ENCODE measurements at places on chromosomes 16 and 17.

DNA sequence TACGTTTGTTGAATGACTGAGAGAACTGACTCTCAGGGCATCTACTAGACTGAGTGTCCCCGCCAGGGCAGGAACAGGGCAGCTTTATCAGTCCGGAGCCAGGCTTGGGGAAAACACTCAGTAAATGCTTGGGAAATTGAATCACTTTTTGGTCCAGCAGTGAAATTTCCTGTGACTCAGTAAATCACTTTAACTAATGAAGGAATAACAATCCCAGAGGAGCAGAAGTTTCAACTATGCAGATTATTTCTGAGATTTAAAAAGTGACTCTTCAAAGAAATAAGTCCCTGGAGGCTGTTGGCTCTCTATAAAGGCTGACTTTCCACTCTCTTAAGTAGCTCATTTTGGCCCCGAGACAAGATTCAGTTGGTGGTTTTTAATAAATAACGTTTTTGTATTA is 101.8 kb downstream of the FOXL1 start:
- no peak for DNase-seq

GRCh38 chr17:38333635-38334295 is 10.0 kb downstream of the GPR179 start:
- DNase-seq = no peak

DNA sequence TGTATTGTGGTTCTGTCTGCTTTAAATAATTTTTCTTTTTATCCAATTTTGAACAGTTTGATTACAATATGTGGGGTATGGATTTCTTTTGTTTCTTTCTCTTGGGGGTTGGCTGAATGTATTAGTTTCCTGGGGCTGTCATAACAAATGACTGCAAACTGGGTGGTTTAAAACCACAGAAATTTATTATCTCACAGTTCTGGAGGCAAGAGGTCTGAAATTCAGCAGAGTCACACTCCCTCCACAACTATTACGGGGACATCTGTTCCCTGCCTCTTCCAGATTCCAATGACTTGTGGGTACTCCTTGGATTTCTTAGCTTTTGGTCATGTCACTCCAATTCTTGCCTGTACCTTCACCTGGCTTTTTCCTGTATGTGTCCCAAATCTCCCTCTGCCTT is 23.7 kb downstream of the COX11 start:
- no peak for DNase-seq

DNA sequence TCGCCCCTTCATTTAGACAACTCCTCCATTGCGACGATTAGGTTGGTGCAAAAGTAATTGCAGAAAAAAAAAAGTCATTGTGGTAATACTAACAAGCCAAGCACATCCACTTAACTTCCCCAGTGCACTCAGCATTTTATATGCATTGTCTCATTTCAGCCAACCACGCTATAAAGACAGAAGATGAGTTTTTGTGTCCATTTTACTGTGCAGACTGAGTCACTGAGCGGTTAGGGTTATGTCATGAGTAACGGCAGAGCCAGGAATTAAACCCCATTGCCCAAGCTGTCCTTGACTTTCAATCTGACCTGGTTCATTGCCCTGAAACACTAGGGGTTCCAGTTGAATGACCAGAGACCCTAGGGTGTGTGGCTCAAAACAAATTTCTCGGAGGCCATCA is 218.7 kb downstream of the XYLT1 start:
- DNase-seq = no peak

DNA sequence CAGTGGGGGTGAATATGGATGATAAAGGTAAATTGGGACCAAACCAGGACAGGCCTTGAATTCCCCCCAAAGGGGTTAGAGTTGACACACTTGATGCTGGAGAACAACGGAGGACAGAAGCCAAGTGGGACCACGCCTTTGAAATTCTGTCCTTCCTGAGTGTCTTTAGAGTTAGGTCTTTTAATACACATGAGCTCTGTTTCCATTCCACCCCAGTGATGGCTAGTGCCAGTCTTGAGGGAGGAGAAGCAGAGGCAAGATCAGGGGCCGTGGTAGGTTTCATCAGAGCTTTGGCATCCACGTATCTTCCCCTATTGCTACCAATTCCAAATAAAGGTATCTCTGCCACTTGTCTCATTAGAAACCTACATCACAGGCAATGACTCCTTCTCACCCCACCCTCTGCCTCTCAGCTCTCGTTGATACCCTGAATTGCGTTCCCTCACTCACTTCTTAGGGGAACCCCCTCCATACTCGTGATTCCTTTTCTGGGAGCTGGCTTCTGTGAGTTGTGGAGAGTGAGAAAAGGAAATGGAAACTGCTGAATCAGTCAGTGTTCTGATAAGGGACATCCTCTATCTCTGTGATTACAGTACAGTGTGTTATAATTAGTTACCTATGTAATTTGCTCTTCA is 2.4 kb upstream of the CCL3L1 start:
- no peak for DNase-seq

DNA sequence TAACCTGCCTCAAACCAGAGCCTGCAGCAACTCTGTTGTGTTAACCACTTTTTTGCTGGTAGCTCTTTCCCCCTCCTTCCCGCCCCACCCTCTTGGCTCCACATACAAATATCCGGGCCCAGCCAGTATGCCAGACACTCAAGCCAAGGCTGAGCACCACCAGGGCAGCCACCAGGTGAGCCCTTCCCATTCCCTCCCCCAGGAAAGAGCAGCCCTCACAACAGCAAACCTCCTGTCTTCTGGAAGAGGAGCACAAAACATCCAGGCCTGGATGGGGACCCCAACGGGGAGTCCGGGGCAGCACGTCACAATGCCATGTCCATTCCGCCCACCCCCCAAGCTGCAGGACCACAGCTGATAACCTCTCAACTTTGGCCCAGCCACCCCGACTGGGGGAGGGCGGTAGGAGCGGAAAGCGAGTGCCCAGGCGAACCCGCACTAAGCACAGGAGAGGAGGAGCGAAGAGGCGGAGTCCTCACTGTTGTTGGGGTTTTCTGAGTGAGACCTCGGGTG is 757 bp downstream of the ORMDL3 start:
- no peak for DNase-seq

DNA sequence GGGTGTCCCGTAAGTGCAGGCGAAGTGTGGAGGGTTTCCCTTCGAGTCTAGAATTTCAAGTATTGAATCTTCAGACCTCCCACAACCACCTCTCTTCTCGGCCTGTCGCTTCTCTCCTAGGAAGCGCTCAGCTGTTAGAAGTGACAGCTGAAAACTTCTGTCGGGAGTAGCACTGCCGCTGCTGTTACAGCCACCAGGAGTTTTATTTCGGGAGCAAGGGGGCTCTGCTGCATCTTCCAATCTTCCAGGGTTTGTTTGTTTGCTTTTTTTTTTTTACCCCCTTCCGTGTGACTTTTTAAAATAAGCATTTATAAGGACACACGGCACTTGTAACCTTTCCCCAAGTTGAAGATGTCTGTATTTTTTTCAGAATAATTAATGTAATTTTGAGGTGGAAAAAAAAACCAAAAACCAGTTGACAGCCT is 767 bp downstream of the RPS6KB1 start:
- DNase-seq = no peak

DNA sequence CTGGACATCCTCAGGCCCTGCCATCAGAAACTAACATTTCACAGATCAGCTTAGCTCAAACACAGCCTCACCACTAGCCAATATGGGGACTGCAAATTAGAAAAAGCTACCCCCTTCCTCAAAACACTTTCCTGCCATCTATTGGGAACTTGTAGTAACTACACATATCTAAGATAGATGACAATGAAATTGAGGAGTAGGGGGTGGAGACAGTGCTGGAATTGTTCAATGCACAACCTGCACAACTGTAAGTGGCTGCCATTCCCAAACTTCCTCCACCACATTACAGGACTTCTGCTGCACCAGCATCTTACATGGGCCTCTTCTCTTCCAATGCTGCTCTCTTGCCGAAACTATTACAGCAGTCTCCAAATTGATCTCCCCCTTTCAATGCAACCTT is 21.9 kb downstream of the AIPL1 start:
- DNase-seq = no peak

- DNase-seq = no peak
These were observed 1.1 kb downstream of the PLLP start for GRCh38 chr16:57283214-57283958.

DNA sequence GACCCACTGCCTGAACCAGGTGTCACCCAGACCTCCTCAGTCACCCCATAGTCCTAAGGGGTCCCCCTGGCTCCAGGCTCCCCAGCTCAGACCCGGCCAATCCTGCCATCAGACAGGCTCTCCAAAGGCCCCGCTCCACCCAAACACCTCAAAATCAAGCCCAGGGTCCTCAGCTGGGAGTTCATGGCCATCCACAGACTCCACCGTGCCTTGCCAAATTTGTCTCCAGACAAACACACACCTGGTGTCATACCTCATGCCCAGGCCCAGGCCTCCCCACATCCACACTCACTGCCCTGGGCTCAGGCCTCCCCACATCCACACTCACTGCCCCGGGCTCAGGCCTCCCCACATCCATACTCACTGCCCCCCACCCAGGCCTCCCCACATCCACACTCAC is 12.5 kb downstream of the RPH3AL start:
- DNase-seq = no peak

GRCh38 chr16:54750249-54750648 is 180.4 kb upstream of the IRX5 start:
- DNase-seq = no peak
